ENCODE measurements at places on chromosomes 11 and 22. TPM values are rescaled to one million over a fixed set of nuclear protein-coding genes. Genes with fewer than 3 reads are reported as not detected.

The RIMBP3C gene
- total RNA-seq, result 0.16 TPM

The LRP5 gene
- 8.8 TPM for total RNA-seq

The OVOL1 gene
- not detected for total RNA-seq

The C11orf97 gene
- total RNA-seq, result not detected

The OR2AT4 gene
- not detected for total RNA-seq

The SCO2 gene
- total RNA-seq, result 2.7 TPM

The RIBC2 gene
- 3.9 TPM for total RNA-seq

The CALCB gene
- not detected for total RNA-seq

DNA sequence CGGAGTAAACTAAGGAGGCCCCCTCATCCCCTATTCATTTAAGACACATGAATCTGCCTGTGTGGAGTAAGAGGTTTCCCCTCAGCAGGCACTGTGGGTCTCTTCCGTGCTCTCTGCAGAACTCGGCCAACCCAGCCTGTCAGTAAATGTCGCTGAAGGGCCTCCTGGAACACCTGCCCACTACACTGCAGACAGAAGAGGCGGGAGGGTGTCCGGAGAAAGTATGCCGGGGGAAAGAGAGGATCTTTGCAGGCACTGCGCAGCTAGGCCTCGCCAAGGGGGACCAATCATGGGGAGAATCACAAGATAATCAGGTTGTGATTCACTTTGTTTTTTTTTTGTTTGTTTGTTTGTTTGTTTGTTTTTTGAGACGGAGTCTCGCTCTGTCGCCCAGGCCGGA, 110.8 kb downstream of the MORC2 start:
- no peak for DNase-seq

GRCh38 chr11:27385245-27385644, 22.2 kb upstream of the CCDC34 start:
- DNase-seq, result no peak

DNA sequence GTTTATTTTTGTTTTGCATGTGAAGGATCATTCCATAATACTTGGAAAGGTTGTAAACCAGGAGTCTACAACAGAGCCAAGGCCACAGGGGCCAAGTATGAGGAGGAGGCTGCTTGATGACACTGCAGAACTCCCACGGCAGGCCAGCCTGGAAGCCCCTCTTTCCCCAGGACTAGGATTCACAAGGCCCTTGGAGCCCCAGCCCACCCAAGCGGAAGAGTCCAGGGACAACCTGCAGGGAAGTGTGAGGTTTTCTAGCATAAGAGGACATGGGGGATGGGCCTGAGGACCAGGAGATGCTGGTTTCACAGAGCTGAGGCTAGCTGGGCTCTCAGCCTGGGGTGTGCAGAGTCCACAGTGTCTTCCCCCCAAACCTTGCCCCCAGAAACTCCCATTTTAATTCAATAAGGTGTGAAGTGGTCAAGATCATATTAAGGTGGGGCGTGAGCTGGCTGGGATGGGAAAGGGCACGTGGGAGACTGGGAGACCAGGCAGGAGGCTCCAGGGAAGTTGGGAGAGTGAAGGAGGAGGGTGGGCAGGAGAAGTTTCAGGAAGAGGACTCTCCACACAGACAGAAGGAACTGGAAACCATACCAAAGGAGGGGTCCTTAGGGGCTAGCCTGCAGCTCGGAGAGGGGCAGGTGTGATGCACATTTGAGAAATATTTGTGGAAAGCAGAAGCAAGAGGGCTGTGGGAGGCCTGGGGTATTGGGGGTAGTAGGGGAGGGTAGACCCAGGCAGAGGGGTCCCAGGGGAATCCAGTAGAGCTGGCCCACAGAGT, 12.4 kb downstream of the GNAZ start:
- no peak for DNase-seq

DNA sequence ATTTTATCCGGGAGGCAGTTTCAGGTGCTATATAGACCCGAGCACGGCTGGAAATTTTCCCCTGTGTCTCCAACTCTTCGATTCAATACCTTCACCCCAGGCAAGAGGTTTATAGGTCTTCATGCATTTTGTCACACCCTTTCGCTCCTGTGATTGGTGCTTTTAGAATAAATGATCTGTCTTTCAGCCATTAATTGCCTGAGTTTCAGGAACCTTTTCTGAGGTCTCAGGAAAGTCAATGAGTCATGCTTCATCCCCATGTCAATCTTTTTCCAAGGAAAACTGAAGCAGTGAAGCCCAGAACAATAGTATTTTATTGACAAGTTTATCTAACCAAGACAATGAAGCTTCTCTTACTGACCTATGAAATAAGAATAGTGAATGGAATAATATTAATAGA, 29.9 kb downstream of the FAM181B start:
- DNase-seq, result peak; percentile 30

GRCh38 chr11:11937957-11938356, 70.5 kb downstream of the DKK3 start:
- no peak for DNase-seq

DNA sequence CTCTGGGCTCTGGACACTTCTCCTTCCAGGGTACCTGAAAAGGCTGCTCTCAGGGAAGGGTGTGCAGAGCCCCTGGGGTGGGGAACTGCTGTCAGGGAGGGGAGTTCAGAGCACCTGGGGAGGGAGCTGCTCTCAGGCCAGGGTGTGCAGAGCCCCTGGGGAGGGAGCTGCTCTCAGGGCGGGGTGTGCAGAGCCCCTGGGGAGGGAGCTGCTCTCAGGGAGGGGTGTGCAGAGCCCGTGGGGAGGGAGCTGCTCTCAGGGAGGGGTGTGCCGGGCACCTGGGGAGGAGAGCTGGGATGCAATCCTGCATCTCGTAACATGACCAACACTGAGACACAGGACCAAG, 764.2 kb downstream of the BRD1 start:
- no peak for DNase-seq

GRCh38 chr11:94020777-94021481, at the start of gene HEPHL1:
TSS of gene HEPHL1 (plus strand) at chr11:94021354. CDS start at chr11:94021369, 15 bp downstream.
- no peak for DNase-seq

- DNase-seq, result no peak
Measured at GRCh38 chr11:86167499-86168164, 76.9 kb upstream of the EED start.

GRCh38 chr11:120365512-120365911, 29.3 kb downstream of the ARHGEF12 start:
- no peak for DNase-seq

DNA sequence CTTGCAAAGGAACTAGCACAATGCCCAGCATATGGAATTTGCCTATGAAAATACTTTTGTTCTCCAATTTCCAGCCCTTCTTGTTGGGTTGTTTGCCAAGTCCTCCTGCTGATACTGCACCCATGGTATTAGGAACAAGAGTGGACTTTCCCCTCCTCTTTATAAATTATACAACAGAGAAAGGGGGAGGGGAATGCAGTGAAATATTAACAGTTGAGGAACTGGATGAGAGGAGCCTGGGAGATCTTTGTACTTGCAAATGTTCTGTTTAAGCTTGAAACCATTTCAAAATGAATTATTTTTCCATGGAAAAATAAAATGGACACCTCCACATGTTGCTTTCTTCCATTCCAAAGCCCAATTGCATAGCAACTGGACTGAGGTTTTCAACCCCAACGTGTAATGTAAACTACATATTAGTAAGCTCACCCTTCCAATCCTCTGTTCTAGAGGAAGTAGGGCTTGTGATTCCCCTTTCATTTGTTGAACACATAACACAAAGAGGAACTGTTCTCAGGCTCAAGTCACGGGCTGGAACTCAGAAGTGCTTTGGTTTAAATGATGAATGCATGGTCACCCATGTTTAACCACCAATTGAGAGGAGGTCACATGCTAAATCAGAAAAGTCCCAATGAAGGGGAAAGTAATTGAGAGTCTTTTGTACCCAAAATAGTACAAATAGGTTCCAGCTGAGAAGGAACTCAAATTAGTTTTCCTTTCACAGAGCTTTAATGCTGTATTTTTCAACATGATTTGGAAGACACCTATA, 66.2 kb upstream of the ZC3H12C start:
- peak; percentile 96 for DNase-seq

DNA sequence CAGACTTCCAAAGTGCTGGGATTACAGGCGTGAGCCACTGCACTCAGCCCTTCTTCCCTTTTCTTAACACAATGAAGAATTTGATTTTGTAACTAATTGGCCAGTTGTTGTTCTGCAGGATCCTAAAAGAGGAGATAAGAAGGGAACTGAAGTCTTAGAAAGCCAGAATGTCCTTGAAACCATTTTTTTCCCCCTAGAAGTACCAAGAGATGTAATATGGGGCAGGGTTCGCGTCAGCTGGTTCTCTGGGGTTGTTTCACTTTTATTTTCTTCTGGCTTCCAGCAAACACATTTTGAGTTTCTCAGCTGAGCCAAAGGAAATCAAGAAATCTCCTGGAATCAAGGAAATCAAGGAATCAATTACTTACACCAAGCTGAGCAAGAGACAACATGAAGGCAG, 7.6 kb upstream of the NUCB2 start:
- no peak for DNase-seq

GRCh38 chr11:4484310-4484709, 1.9 kb downstream of the OR52K1 start:
- DNase-seq, result no peak

GRCh38 chr11:7967097-7967496, 1.9 kb upstream of the NLRP10 start:
- DNase-seq, result no peak

- peak; percentile 85 for DNase-seq
Measured at GRCh38 chr22:32796865-32797573, 4.5 kb upstream of the TIMP3 start.
